ENCODE measurements at places on chromosomes 11 and 22. TPM values are rescaled to one million over a fixed set of nuclear protein-coding genes. Genes with fewer than 3 reads are reported as not detected.

Gene NUP160
- total RNA-seq = 46.3 TPM

Gene MYOD1
- total RNA-seq = not detected

Gene KCNJ1
- not detected for total RNA-seq

Gene GRAMD1B
- 0.37 TPM for total RNA-seq

Gene CHEK2
- 25.8 TPM for total RNA-seq

Gene VSTM5
- total RNA-seq = 0.37 TPM

Gene SCN4B
- total RNA-seq = not detected
